ENCODE measurements at places on chromosomes 2 and 18.
A peak's percentile ranks its signal among the peaks of the same experiment; 100 is the strongest.

DNA sequence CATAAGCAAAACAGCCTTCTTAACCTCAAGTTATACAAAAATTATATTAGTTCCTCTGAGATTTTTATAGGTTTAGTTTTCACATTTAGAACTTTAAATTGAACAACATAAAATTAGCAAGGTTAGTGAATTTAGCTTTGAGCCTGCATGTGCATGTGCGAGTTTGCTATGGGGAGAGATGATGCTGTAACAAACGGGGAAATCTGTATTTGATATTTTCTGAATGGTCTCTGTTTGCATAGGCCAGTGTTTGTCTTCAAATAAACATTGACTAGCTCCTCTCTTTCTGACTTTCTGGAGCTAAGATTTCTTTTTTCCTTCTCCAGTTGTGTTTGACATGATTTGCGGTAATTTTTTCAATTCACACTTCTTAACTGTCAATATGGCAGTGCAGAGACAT lies 30.9 kb upstream of the IL18RAP start:
- DNase-seq, result no peak

GRCh38 chr2:218400930-218401881 lies 1.5 kb downstream of the CTDSP1 start:
- DNase-seq, result peak; percentile 70

- no peak for DNase-seq
Measured at GRCh38 chr2:41940745-41941063, 107.1 kb upstream of the PKDCC start.

DNA sequence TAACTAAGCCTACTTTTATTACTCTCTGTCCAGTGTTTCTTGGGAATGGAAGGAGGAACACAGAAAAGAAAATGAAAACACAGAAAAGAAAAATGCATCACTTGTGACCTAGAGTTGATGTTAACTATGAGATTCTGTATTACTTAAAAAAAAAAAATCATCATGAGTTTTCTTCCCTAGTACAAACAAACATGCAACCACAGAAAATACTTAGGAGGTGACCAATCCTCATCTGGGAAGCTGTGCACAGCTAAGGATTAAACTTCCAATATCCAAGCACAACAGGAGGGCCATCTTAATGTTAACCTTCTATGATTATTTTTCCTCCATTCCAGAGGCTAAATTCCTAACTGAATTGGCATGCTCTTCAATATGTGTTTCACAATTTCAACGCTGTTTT lies 1140.4 kb downstream of the LRP1B start:
- DNase-seq, result no peak

DNA sequence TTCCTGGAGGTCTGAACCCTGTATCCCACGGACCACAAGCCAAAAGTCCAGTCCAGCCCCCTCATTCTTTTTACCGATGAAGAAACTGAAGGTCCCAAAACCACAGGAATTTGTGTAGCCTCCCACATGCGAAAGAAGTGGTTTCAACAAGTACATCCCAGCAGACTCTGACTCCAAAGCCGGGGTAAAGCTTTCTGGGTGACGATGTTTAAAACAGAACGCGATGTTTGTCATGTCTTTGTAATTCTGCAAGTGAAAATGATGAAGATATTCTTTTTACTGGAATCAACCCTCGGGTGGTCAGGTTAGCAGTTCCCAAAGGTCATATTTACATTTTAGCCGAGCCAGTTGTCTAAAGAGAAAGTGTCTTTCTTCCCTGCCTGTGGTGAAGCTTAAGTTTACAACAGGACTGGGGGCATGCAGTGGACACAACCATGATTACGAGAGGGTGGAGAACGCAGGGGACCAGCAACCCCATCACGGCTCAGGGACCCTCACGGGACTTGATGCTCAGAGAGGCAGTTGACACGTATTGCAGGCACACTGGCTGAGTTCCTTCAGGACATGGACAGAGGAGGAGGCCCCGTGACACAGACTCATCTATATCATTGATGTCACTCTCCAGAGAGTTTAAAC lies 17.8 kb upstream of the TMEM131 start:
- DNase-seq, result no peak

- DNase-seq, result no peak
Measured at GRCh38 chr2:39571111-39571731, 94.5 kb upstream of the TMEM178A start.

DNA sequence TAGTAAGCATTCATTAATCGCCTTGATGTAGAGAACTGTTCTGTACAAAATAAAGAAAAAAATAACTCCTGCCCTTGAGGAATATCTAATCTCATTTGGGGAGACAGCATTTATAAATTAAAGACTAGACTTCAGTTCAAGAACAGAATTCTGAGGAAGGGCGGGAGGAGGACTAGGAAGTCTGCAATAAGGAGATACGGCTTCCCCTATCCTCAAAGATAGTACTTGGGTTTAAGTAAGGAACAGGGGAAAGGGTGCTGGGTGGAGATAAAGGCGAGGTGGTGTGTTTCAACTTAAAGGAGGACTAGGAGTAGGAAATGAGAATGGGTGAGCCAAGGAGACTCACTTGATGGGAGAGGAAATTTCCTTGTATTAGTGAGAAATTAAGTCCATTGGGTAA lies 121.9 kb upstream of the MSTN start:
- DNase-seq, result no peak

DNA sequence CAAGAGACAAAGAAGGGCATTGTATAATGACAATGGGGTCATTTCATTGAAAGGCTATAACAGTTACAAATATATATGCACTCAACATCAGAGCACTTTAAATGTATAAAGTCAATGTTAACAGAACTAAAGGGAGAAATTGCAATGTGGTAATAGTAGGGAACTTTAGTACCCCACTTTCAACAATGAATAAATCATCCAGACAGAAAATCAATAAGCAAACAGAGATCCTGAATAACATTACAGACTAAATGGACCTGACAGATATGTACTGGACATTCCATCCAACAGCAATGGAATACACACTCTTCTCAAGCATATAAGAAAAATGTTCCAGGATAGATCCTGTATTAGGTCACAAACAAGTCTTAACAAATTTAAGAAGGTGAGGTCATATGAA lies 90.5 kb upstream of the ALKAL2 start:
- no peak for DNase-seq

DNA sequence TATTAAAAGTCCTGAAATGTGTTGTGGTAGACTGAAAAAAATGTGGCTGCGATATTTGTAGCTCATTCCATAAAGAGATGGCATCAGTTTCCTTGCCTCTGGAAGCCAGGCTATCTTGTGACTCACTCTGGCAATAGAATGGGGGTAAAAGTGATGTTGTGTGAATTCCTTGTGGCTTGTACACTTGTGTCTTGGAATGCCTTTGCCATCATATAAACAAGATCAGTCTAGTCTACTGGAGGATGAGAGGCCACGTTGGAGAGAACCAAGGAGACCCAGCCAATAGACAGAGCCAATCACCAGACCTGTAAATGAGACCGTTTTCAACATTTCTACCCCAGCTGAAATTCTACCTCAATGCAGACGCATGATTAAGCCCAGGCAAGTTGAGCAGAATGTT lies 254.1 kb downstream of the TRIB2 start:
- no peak for DNase-seq

DNA sequence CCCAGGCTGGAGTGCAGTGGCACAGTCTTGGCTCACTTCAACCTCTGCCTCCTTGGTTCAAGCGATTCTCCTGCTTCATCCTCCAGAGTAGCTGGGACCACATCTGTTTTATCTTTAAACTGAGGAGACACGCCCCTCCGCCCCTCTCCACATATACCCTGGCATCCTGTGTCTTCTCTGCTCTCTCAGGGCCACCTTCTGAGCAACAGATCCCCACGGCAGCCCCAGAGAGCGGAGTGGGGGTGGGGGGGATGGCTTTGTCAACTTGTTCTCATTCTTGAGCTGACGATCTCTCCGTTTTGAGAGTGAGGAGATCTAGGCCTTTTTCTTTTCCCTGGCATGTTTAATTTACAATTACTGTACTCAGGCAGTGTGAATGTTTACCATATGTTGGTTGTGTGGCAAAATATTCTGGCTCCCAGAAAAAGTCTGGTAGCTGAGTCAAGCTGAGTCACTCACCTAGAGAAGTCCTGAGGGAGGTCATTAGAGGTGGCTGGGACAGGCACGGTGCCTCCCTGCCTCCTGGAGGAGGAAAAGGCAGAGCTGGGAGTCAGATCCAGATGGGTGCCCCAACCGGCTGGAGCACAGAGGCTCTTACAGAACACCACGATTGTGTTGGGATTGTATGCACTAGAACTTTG lies 19.5 kb upstream of the ID2 start:
- DNase-seq, result no peak

GRCh38 chr2:1723397-1724042 lies 20.8 kb downstream of the PXDN start:
- DNase-seq, result no peak

GRCh38 chr18:12656605-12656937 lies 1.3 kb downstream of the SPIRE1 start:
- DNase-seq, result no peak

GRCh38 chr2:19038071-19039015 lies 320.1 kb downstream of the OSR1 start:
- no peak for DNase-seq

All from upper lobe of left lung (tissue), 6 donors.